Epithelial cell of proximal tubule (primary cell): ENCODE measurements at places on chromosomes 5 and 9.

DNA sequence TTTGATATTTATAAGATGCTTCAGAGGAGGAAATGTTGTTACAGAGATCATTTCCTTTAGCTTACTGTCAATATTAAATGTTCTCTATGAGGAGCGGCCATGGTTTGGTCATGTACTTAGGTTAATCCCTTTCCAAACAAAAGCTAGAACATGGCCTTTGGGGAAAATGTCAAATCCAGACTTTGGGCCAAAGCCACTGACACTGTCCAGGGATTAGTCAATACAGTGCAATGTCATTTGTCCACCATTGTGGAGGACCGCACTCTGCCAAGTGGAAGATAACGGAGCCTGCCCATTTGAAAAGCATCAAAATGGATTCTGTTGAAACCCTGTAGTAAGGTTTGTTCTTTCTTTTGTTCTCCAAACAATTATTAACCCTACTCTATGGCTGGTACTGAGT lies 50.1 kb downstream of the FRMPD1 start:
- no peak for DNase-seq

- no peak for DNase-seq
Observed at GRCh38 chr5:126339215-126339805, 83.9 kb upstream of the GRAMD2B start.

DNA sequence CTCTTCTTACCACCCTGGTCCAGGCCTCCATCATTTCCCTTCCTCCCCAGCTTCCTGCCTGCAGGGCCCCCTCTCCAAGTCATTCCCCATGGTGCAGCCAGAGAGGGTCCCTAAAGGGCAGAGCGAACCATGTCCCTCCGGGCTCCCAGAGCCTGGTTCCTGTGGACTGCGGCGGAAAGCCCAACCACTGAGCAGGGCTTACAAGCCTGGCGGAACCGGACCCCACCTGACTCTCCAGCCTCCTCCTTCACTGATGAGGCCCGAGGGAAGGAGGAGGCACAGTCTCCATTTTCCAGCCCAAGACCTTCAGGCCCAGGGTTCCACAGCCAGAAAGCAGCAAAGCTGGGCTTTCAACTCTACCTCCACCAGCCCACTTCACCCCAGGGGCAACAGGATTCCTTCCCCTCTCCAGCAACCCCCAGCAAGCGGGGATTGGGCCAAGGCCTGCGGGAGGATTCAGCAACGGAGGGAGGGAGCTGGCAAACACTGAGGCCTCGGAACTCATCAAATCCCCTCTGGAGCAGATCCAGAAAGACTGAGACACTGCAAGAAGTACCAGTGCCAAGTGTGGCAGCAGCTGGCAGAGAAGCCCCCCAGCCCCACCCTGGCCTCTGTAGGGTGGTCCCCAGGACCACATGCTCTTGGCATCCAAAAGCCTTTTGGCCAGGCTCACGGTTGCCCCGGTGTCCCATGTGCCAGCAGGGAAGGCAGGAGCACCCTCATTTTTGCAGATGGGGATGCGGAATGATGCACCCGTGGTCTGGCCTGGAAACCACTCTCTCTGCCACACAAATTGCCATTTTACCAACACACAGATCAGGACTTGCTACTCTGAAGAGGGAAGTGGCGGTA lies 3.1 kb downstream of the FAM163B start:
- DNase-seq: no peak

- DNase-seq: no peak
Observed at GRCh38 chr9:138052322-138052615, 174.7 kb downstream of the CACNA1B start.

- DNase-seq: no peak
Observed at GRCh38 chr5:134465816-134466240, 54.1 kb upstream of the CDKN2AIPNL start.

- no peak for DNase-seq
Observed at GRCh38 chr5:72177538-72177937, 70.3 kb downstream of the MAP1B start.

DNA sequence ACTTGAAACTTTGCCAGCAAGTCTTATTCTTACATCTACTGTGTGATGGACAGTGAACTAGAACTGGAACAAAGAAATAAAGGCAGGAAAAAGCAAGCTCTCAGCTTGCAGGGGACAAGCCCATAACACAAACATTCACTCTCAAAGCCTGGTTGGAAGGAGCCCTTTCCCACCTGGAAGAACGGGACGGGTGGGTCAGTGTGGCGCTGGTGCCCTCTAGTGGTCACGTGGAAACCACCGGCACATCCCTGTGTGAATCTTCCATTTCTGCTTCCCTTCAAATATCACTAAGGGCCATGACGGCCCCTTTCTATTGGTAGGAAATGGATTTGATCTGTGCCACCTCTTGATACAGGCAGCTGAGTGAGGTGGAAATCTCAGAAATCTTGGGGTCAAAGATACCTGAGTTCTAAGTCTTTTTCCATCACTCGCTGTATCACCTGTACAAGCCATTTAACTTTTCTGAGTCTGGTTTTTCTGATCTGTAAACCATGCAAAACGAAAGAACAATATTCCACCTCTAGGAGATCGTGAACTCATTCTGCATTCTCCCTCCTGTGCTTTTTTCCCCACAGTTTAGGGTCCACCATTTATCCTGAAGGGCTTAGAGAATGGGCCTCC lies 211.6 kb downstream of the MSX2 start:
- no peak for DNase-seq

DNA sequence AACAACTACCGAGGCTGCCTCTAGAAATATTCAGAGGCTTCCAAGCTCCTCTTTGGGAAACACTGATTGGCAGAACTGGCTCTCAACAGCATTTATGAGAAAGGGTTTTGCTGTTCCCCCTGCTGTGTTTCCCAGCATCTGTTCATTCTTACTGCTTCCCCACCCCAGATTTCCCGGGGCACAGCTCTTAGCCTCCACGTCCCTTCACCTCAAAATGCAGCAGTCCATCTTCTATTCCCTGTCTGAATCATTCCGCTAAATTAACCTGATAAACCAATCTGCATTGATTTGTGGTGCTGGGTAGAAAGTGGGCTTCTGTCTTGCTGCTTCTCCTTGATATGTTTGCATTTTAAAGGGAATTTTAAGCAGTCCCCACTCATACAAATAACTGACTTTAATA lies 67.4 kb downstream of the PLK2 start:
- no peak for DNase-seq

- DNase-seq: peak; percentile 7
Observed at GRCh38 chr5:38382898-38383297, 124.5 kb downstream of the EGFLAM start.

DNA sequence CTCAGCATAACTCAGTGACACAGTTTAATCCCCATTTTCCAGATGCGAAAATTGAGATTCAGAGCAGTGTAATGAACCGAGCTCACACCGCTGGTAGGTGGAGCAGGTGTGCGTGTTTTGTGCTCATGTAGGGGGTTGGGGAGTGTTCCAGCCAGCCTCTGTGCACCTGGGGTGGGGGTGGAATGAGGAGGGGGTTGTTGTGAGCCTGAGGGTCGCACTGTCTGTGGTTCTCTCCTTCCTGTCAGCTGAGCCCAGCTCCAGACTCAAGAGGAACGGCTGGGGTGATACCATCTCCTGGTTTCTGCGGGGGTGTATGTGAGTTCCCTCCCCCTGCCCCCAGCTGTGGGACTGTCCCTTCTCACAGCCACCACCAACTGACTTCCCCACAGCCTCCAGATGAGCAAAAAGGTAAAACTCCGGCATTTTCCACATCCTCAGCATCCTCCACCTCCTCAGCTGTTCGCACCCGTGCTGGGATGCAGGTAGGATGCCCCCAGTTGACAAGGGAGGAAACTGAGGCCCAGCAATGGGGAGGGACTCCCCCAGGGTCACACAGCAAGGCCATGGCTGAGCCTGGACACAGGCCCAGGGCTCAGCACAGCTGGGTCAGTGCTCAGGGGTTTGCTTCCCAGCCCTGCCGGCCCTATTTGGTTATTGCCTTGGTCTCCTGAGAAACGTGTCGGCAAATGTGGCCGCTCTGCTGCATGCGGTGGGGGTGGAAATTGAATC lies 2.1 kb downstream of the SH2D3C start:
- no peak for DNase-seq

DNA sequence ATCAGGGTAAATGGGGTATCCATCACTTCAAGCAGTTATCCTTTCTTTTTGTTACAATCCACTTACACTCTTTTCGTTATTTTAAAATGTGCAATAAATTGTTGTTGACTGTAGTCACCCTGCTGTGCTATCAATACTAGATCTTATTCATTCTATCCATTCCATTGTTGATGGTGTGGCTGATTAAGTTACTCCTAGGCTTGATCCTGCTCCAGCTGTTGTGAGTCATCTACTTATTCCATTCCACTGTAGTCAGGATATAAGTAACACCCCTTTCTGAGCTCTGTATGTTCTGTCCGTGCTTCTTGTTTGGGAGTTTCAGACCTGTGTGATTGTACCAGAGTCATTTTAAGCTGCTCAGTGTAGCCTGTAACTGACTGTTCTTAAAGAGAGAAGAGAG lies 122.5 kb upstream of the RUSC2 start:
- no peak for DNase-seq

- no peak for DNase-seq
Observed at GRCh38 chr9:77991191-77991590, 40.4 kb downstream of the GNAQ start.

DNA sequence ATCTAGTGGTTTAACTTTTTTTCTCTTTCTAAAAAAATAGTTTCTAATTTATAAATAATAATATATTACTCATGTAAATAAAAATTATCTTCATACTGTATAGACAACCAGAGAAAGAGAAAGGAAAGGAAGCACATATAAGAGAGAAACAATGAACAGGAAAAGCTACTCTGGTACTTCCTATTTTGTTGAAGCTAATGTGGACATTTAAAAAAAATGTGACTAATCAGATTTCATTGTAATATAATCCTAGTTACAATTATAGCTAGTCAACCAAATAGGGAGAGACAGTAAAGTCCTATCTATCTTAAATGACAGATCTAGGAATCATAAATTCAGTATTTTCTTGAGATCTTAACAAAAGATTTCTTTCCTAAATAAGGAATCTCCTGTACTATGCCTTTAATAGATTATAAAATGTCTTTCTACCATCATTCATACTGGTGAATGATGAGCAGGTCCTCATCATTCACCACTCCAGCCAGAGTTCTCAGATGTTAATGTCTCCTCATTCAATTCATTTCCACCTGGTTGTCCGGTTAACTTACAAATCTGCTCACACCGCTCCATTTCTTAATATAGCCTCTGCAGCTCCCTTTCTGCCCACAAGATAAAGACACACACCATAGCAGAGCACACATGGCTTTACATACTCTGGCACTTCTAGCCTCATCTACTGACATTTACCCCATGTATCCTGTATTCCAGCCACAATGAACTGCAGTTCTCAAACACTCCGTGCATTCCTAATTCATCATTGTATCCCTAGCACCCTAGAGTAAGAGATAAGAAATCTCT lies 30.9 kb downstream of the ZFR start:
- DNase-seq: no peak

DNA sequence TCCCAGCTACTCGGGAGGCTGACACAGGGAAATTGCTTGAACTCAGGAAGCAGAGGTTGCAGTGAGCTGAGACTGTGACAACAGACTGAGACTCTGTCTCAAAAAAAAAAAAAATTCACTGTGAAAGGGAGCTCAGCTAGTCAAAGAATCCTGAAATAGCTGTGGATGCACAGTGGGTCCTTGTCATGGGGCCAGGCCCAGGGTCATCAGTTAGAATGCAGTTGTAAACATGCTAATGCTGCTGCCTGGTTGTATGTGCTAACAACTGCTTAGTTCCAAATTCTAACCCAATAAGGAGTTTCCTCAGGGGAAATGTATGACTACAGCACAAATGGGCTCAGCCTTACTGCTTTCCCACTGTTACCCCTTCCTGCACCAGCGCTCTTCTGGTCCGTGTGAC lies 84.0 kb downstream of the PALM2AKAP2 start:
- no peak for DNase-seq

GRCh38 chr5:54458221-54458620 lies 2.7 kb downstream of the HSPB3 start:
- DNase-seq: no peak

DNA sequence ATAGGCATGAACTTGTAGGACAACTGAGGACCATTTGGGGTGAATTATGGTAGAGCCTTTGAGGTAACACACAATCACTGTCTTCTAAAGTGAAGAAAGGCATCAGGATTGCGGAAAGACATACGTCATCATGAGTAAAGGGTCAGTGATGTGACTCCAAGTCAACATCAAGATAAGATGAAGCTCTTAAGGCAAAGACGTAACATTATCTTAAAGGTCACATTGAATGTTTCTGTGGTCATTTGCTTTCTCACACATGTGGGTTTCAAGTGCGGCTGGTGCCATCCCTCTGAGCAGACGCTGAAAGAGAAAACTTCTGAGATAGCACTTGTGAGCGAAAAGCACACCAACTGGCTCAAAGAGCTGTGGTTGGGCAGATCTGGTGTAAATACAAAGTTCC lies 63.3 kb upstream of the GRAMD2B start:
- DNase-seq: no peak

DNA sequence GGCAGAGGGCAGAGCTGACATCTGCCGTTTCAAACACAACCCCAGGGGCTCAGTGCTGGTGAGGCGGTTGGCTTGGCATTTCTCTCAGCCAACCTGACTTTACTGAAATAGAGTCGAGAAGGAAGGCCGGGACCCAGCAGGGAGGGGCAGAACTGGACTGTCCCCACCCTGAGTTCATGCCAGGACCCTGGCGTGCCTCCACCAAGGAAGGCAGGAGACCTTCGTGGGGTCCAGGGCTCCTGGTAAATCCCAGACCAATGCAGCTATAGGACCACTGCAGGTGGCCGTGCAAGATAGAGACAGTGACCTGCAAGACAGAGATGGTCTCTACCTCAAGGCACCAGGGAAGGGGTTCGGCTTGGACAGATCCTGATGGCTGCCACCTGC lies 132.9 kb downstream of the ROR2 start:
- no peak for DNase-seq

DNA sequence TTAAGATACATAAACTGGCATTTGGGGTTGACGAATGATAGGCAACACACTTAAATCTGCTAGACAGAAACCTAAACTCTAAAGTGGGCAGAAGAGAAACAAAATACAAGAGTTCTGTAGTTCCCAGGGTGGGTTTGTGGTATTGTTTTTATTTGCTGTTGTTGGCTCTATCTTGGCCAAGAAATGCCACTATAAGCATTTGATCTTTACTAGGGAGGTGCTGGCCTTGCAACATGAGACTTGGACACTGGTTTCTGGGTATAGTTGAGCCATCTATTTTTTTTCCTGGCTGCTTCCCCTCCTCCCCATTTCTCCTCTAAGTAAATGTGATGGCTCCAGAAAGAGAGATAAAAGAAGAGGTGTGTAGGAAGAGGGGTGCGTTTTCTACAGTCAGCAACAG lies 251.2 kb downstream of the SLIT3 start:
- no peak for DNase-seq

DNA sequence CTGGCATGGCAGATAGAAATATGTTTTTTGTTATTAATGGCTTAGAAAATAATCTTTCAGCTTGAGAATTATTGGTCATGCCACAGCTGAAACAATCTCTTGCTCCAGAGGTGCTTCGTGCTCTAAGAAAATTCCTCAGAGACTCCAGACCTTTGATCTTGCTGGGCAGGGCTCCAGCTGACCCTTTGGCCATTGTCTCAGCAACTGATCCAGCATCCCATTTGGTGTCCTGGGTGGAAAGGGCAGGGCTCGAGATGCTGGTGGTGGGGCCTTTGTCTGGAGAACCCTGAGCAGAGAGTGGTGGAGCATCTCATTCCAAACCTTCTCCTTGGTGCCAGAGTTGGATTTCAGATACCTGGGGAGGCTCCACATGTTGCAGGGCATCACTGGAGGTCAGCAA lies 43.2 kb upstream of the PIK3R1 start:
- no peak for DNase-seq
